ENCODE measurements at places on chromosomes 5 and 9.

DNA sequence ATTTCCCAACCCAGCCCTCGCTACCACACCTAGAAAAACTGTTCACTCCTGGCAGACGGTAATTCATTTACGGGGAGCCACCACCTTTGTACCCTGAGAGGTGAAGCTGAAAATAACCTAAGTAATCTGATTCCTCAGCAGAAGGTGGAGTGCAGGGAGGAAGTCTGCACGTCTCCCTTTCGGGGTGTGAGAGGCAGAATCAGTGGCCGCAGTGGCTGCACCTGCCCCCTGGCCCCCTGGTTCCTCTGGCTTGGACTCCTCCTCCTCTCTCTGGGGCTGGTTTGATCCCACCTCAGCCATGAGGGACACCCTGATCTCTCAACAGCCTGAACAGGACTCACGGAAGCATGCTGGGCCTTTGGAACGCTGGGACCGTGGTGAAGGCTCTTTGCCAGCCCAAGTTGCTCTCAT is 10.5 kb downstream of the TMEM174 start:
- no peaks in the 10 kb centered on the region for H3K36me3 ChIP-seq
- H3K27ac ChIP-seq = no peak overlapping the region
- no peaks in the 10 kb centered on the region for H3K4me1 ChIP-seq

GRCh38 chr5:78563621-78564020 is 85.0 kb downstream of the LHFPL2 start:
- H3K36me3 ChIP-seq = no peaks in the 10 kb centered on the region
- H3K27me3 ChIP-seq = no peaks in the 10 kb centered on the region
- H3K4me1 ChIP-seq = no peaks in the 10 kb centered on the region
- H3K27ac ChIP-seq = no peak overlapping the region
- no peak for DNase-seq

GRCh38 chr5:175517824-175518450 is 39.6 kb downstream of the SFXN1 start:
- H3K27me3 ChIP-seq = no peaks in the 10 kb centered on the region
- no peaks in the 10 kb centered on the region for H3K4me1 ChIP-seq
- H3K27ac ChIP-seq = no peak overlapping the region

DNA sequence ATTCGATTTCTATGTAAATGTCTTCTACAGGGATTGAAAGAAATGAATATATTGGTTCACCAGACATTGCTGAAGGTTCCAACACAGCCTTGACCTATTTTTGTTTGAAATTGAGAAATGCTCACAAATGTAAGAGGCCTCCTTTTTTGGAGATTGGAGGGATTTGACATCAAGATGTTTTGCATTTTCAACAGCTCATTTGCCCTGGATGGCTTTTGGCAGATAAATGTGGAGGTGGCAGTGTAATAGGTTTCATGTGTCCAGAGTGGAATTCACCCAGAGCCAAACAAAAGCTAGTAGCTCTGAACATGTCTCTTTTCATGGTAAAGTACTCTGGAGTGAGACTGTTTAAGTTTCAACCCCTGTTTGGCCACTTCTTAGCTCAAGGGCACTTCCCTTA is 77.3 kb downstream of the PALM2AKAP2 start:
- H3K27me3 ChIP-seq = no peaks in the 10 kb centered on the region
- H3K36me3 ChIP-seq = no peaks in the 10 kb centered on the region
- no peak for DNase-seq
- no peak overlapping the region for H3K4me3 ChIP-seq
- no peak overlapping the region for H3K27ac ChIP-seq

GRCh38 chr5:34589832-34590231 is 66.3 kb upstream of the RAI14 start:
- no peak for DNase-seq
- H3K27ac ChIP-seq = no peak overlapping the region
- no peak overlapping the region for H3K4me3 ChIP-seq
- H3K27me3 ChIP-seq = no peaks in the 10 kb centered on the region
- no peaks in the 10 kb centered on the region for H3K36me3 ChIP-seq
